ENCODE measurements at places on chromosomes 7 and 10.

DNA sequence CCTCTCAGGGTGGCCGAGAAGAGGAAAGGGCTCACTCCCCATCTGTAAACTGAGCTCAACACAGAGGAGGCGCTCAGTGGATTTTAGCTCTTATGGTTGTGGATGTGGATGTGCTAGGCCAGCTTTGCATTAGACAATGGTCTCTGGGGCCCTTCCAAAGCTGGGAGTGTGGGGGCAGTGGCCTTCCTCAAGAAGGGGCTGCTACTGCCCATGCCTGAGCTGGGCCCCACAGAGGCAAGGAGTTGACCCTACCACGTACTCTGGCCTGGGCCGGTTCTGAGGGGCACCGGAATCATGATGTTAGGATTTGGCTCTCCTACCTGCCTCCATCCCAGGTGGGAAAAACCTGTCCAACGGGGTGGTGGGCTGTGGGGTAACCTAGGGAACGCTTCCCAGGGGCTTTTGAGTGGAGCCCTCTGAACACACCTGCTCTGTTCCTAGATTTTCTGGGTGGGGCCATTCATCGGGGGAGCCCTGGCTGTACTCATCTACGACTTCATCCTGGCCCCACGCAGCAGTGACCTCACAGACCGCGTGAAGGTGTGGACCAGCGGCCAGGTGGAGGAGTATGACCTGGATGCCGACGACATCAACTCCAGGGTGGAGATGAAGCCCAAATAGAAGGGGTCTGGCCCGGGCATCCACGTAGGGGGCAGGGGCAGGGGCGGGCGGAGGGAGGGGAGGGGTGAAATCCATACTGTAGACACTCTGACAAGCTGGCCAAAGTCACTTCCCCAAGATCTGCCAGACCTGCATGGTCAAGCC is 11.5 kb downstream of the AQP1 start:
- DNase-seq: no peak

DNA sequence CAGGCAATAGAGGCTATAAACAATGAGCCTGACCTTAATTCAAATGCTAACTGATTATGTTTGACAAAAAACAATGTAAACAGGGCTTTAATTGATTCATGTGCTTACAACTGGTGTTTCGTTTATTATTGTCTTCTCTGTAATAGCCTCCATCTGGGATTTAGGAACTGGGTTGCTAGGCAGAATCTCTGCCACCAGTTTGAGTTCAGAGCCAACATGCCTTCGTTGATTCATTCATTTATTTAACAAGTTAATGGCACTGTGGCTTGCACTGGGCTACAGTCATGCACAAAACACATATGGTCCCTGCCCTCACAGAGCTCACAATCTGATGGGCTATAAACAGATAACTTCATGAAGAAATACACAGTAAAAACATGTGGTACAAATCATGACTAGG is 19.6 kb upstream of the CDHR3 start:
- DNase-seq: no peak

GRCh38 chr7:92614660-92615174 is 24.5 kb upstream of the FAM133B start:
- no peak for DNase-seq

DNA sequence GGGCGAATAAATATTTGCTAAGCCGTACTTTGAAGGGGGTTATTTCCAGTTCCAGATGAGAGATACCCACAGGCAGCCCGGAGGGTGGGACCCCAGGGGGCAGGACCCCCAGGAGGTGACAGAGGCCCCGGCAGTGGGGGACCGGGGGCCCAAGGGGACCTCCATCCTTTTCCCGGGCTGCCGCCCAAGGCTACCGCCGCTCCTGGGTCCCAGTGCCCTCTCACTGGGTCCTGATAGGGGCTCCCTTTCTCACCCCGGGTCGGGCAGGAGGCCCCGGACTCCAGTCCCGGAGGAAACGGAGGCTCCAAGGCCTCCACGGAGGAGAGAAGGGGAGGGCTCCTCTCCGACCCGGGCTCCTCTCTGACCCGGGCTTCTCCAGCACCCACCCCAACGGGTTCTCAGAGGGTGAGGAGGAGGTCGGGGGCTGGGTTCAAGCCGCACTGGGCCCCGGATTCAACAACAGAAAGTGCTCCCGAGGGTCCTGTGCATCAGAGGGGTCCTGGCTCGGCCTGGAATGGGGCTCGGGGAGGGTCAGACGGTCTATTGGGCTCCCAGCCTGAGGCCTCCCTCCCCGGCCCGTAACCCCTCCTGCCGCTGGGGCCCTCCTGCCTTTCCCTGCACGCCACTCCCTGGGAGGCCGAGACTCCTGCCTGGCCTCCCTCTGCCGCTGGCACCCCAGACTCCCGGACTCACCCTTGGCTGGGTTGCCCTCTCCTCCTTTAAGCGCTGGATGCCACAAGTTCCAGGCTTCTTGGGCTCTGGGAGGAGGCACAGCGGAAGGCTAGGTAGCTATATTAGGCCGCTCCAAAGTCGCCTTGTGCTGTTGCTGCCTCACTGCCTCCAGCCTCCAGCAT is 62.5 kb downstream of the ZNF37A start:
- no peak for DNase-seq

- DNase-seq: no peak
Measured at GRCh38 chr7:157482517-157483087, 145.8 kb downstream of the DNAJB6 start.

GRCh38 chr7:120460949-120461348 is 188.0 kb downstream of the KCND2 start:
- DNase-seq: no peak

GRCh38 chr10:108362961-108363360 is 1198.5 kb upstream of the SORCS1 start:
- no peak for DNase-seq
